ENCODE measurements at places on chromosomes 12 and 14. TPM values are rescaled to one million over a fixed set of nuclear protein-coding genes. Genes with fewer than 3 reads are reported as not detected.
A peak's percentile ranks its signal among the peaks of the same experiment; 100 is the strongest.

DNA sequence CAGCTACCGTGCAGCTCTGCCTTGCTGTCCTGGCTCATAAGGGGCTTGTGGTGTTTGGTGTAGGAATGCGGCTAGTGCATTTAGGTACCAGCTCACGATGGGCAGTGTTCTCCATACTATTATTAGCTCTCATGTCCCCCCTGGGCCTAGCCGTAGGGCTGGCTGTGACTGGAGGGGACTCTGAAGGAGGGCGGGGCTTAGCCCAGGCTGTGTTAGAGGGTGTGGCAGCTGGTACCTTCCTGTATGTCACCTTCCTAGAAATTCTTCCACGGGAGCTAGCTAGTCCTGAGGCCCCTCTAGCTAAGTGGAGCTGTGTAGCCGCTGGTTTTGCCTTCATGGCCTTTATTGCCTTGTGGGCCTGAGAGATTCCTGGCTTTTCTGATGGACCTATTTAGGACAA is 2.1 kb downstream of the SLC39A2 start:
- no peak for DNase-seq

The KCNMB4 gene
- 4.5 TPM for total RNA-seq

DNA sequence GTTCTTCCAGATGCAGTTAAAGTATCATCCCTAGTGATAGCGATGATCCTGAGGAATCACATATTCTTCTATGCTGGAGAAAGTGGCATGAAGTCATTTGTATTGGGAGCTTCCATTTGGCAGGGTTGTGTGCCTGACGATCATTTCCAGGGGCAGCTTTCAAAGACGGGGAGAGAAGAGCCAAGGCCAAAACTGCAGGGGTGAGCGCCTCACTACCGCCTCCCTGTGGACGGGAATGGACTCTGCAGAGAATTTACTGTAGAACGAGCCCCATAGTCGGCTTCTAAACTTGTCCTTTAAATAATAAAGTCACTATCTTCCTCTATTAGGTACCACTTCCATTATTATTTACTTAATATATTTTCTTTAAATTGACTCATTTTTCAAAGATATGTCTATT is 555.9 kb upstream of the TMEM132C start:
- DNase-seq, result no peak

DNA sequence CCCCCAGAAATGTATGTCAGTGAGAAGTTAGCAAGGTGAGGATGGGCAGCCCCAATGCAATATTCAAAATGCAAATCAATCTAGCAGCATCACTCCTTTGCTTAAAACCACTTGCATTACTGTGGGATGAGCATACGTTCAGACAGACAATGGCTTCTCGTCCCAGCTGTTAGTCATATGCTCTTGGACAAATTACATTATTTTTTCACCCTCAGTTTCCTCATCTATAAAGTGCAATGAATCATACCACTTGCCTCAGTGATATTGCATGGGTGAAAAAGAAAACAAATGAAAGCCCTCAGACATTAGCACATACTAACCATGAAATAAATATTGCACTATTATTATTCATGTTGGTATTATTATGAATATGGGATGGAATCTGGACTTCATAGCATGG is 132.3 kb downstream of the C12orf75 start:
- no peak for DNase-seq

DNA sequence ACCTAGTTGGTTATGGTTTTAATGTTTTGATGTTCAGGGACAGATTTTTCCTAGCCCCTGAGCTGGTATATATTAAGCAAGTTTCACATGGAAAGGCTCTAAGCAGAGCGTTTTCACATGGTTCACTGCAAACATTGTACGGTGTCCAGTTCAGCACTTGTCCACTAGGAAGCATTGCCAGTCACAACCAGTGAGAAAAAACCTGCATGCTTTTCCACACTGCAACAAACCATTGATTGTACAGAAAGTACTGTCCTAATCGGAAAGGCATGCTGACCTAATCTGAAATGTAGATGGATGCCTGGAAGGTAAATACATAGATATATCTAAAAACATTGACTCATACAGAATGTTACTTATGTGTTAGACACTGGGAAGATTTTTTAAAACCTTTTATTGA is 25.0 kb upstream of the NPAS3 start:
- DNase-seq, result no peak

The CAPZA3 gene
- not detected for total RNA-seq

The APOF gene
- total RNA-seq, result not detected

The KLRC3 gene
- total RNA-seq, result not detected

- DNase-seq, result no peak
Observed at GRCh38 chr14:35526962-35527361, 7.0 kb upstream of the INSM2 start.

GRCh38 chr12:78439666-78440065 is 424.9 kb upstream of the SYT1 start:
- no peak for DNase-seq

GRCh38 chr12:16228067-16228466 is 49.4 kb downstream of the SLC15A5 start:
- DNase-seq, result no peak

GRCh38 chr12:95583933-95584332 is 32.7 kb upstream of the USP44 start:
- no peak for DNase-seq

The CEP128 gene
- 11.5 TPM for total RNA-seq

- DNase-seq, result peak; percentile 62
Observed at GRCh38 chr14:24312736-24313507, 1.6 kb downstream of the LTB4R start.

DNA sequence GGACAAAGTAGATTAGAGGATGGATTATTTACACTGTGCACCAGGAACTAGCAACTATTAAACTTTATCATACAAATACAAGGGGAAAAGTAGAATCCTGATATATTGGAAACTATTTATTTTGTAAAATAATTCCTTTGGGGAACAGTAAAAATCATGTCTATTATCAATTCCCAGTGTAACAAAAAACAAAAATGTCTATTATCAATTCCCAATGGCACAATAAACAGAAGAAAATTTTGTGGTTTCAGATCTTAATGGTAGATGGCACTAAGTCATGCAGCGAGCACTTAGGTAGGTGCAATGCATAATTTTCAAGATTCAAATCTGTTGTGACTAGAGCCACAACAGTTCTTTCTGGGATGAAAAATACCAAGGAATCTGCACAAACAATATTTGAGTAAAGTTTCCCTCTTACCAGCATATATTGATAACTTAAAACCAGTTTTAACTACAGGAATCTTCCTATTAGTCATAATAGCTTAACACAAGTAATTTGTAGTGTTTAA is 13.7 kb downstream of the CFL2 start:
- no peak for DNase-seq

DNA sequence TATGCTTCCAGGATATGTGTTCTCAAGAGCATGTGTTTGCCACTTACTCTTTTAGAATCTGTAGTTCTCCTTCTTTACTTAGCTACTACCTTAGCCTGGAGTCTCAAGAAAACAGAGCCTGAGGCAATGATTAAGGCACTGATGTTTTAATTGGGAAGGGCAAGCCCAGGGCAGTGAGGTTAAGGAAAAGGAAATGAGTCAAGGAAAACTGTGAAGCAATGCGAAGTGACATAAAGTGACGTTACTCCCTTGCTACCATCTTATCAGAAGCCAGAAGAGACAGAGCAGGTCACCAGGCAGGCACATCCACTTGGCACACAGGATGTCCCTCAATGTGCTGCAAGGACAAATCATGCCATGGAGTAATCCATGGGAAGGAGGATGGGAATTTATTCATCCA is 11.3 kb upstream of the EML5 start:
- DNase-seq, result no peak

The NXPH4 gene
- total RNA-seq, result not detected

The OVCH1 gene
- 3.2 TPM for total RNA-seq

DNA sequence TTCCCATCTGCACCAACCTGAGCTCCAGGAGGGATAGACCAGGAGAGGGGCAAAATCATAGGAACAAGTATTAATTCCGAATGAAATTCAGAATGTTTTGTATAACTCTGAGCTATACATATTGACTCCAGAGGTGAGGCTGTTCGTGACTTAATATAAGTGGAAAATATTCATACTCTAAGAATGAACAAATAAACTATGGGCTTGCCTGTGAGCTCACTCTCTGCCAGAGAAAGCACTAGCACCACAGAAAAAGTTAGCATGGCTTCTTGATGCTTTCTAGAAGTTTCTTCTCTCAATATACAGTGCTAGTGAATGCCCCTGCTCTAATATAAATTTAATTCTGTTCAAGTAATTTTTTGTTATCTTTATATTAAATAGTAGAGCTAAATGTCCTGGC is 1536.4 kb upstream of the FLRT2 start:
- DNase-seq, result no peak

- DNase-seq, result no peak
Observed at GRCh38 chr12:33283054-33283453, 156.6 kb downstream of the SYT10 start.

- no peak for DNase-seq
Observed at GRCh38 chr12:71558445-71558844, 105.2 kb downstream of the ZFC3H1 start.

The MAP1LC3B2 gene
- 1.9 TPM for total RNA-seq
